Central memory CD8-positive, alpha-beta T cell (primary cell): ENCODE measurements at places on chromosomes 4 and X.

DNA sequence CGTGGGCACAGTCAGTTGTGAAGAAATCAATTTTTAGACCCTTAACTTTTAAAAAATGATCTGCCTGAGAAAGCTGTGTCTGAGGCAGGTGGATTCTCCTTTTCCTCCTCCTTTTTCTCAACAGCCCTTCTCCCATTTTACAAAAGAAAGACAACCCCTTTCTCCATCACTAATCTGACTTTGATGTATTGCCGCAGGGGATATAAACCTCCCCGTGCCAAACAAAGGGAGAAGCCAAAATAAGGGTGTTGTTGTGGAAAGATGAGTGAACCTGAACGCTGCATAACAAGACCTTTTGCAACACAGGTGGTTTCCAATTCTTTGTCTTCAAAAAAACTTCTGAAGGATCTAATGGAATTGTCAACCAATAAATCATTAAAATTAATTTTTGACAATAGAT is 8.4 kb upstream of the FHL1 start:
- DNase-seq, result no peak

DNA sequence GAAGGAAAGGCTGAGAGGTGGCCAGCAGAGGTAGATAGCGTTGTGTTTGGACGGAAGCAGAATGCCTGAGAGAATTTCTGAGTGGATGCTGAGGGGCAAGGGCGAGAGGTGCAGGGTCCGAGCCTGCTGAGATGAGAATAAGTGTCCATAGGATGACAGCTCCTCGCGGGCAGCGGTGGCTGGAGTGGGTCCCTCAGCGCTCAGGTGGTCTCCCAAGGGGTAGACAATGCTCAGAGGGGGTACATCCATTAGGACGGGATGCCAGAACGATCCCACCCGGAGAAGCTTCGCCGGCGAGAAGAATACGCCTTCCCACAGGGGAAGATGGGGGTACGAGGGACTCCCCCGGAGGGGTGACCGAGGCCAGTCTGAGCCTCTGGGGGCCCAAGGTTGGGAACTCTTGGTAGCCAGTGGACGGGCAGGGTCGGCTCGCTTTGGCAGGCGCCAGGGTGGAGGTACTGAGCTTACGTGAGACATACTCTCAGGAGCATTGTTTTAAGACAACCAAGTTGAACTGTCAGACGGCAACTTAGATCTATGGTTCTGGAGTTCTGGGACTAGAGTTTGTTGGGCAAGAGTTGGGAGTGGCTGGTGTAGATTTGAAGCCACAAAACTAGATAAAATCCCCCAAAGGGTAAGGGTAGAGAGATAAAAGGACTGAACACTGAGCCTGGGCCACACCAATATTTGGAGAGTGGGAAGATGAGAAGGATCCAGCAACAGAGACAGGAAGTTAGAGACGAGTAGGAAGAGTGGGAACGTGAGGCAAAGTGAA is 15.8 kb downstream of the BRCC3 start:
- no peak for DNase-seq

DNA sequence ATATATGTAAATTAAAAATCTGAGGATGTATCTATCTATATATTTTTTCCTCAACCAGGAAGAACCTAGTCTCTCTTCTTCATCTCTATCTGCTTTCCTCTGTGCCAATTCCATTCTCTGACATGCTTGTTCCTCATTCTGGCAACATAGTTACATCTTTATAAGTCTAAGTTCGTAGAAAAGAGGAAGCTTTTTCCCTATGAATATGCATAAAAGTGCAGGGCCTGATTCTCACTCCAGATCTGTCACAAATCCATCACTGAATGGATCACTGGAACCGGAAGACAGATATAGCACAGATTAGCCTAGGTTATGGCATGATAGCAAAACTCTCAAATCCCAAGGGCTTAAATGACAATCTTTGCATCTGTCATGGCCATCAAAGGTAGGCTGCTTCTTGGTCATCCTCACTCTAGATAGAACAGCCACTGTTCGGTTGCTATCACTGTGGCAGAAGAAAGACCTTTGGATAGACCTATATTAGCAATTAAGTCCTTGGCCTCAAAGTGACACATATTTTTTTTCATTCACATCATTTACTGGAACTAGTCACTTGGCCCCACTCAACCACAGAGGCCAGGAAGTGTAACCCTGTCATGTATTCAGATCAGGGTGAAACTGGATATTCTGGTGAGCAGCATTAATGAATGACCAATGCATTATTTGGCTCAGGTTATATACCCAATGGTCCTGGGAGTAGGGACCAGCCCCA is 22.2 kb downstream of the DTHD1 start:
- no peak for DNase-seq

DNA sequence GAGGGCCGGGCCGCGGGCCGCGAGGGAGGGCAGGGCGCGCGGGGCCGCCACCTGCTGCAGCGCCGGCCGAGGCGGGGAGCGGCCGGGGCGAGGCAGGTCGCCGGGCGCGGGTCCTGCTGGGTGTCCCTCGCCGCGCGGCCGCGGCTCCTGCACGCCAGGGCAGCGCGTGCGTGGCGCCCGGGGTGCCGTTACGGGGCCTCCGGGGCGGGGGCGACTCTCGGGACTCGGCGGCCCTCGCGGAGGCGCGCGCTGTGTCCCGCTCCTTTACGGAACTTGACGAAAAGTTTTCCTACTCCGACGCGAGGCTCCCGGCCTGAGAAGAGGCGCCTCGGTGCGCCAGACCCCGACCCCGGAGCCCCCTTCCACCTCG is 329 bp downstream of the TBC1D14 start:
- DNase-seq, result no peak

GRCh38 chr4:186485561-186486062 is 69.8 kb downstream of the MTNR1A start:
- no peak for DNase-seq

DNA sequence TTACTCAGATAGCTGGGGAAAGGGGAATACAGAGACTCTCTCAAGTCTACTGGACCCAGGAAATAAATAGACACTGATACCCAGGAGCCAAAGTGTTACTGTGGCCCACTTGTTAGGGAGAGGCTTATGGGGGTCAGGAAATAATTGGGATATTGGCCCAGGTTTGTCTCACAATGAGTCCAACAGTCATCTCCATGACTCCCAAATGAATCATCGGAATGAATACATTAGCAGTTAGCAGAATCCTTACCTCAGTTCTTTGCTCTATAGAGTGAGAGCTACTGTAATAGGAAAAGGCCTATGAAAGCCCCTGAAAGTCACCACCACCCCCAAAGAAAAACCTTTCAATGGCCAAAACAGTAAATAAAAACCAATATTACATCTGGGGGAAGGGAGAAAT is 42.4 kb upstream of the ARHGEF6 start:
- no peak for DNase-seq

DNA sequence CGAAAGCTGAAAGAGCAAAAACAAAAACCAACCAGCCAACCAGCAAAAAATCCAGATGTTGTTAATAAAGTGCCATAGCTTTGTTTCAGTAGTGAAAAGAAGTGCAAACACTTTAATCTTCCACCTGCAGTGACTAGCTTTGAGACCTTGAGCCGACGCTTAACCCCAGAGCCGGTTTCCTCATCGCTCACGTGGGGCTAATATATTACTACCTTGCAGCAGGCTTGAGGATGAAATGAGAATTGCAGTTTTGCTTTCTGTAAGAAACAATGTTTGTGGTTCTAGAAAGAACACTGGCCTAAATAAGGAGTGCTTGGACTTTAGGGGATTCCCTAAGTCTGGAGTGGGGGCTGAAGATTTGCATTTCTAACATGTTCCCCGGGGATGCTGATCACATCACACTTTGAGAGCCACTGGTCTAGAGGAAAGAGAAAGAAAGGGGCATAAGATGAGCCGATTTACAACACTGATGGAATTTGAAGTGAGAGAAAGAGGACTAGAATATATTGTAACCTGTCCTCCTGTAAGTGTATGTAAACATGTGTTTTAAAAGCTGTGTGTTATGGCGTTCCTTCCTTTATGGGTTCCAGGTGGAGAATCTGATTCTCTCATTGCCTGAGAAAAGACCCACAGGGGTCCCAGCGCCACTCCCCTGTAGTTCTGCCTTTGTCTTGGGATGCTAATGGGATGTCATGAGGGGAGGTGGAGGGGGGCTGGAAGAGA is 1.4 kb downstream of the FGF2 start:
- no peak for DNase-seq

DNA sequence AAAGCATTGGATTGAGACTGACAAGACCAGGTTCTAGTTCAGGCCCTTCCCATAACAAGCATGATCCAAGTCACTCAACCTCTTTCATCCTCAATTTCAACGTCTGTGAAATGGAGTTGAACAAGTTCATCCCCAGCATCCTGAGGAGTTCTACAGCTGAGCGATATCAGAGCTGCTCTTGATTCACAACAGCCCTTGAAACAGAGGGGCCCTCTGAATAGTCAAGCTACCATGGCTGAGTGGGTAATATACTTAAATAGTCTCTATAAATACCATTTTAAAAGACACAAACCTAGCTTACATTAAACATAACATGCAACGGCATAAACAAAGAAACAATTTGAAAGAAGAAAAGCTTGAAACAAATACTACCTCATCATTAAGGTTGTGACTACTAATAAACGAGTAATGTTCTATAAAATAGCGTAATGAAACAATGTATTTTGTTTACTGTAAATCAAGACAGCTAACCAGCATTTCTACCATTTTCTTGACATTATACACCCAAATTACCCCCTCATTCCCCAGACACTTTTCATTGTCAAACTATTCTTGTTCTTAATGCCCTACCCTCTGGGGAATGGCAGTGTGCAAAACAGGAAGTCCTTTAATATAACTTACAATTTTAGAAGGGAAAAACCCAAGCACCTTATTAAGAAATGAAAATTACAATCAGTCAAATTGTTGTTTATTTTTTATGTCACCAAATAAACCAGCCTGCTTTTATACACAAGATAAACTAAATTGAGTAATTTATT is 202.3 kb downstream of the PARM1 start:
- no peak for DNase-seq

- DNase-seq, result no peak
Observed at GRCh38 chr4:8656711-8657380, 64.3 kb downstream of the CPZ start.

- no peak for DNase-seq
Observed at GRCh38 chr4:141660880-141661279, 24.5 kb downstream of the IL15 start.

GRCh38 chr4:92304606-92305005 is 840 bp downstream of the GRID2 start:
- no peak for DNase-seq

GRCh38 chr4:123265443-123265842 is 131.2 kb upstream of the SPRY1 start:
- no peak for DNase-seq

GRCh38 chr4:140851032-140851636 is 94.9 kb upstream of the TBC1D9 start:
- DNase-seq, result no peak

DNA sequence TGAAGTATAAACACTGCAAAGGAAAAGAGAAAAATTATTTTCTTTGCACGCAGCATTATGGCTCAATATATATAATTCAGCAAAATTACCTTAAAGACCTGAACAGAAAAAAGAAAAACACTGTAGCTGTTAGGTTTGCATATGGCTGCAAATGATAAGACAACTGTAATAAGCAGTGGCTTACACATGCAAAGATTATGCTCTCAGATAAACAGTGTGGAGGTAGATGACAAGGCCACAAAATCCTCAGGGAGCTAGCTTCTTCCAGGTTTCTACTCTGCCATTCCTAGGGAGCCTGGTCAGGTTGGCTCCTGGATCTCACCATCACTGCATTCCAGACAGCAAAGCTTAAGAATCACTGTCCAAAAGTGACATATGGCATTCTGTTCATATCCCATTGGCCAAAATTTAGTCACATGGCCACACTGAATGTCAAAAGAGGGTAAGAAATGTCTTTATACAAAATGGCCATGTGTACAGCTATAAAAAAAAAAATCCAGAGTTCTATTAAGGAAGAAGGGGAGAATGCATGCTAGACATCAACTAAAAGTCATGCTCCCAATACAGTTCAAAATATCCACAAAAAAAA is 195.2 kb upstream of the SLC7A11 start:
- no peak for DNase-seq

GRCh38 chr4:37138019-37138653 is 106.4 kb upstream of the NWD2 start:
- DNase-seq, result no peak

DNA sequence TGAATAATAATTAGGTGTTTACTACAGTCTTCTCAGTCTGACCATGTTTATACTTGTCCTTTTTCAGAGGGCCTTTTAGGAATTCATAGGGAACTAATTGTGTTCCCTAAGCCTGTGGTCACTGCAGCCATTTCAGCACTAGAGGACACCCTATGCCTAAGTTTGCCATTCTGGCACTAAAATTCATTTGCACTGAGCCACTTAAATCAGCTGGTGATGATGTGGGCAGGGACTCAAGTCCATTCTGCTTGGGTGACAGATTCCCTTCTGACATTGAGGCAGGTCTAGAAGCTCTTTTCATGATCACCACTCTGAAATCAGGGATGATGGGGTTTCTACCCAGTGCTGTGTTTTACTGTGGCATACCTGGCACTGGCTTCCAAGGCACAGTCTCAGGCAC is 1178.9 kb upstream of the DIAPH2 start:
- DNase-seq, result no peak
